ENCODE measurements at places on chromosomes 2 and 18. TPM values are rescaled to one million over a fixed set of nuclear protein-coding genes. Genes with fewer than 3 reads are reported as not detected.

Gene PIEZO2
- total RNA-seq, result not detected

Gene CCDC121
- total RNA-seq, result 0.28 TPM

GRCh38 chr2:237968048-237968862 is 1.4 kb downstream of the UBE2F start:
- H3K4me3 ChIP-seq, result peak overlapping the region; percentile 81
- H3K4me1 ChIP-seq, result peaks cover 53% of the 10 kb centered on the region
- peak; percentile 59 for DNase-seq
- H3K27me3 ChIP-seq, result no peaks in the 10 kb centered on the region

DNA sequence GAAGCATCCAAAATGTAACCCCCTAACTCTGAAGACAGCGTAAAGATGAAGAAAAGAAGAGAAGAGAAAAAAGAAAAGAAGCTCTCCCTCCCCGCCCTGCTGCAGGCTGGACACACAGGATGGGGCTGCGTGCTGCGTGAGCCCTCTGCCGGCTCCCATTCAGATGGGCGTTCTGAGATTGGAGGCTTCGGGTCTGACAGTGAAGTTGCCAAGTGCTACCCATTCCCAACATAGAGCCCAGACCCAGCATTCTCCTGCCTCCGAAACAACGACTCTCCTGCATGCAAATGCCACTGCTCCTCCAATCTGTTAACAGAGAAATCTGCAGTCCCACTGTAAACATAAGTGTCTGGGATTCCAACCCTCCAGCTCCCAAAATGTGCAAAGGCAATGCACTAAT is 234.9 kb downstream of the BCL11A start:
- no peaks in the 10 kb centered on the region for H3K4me1 ChIP-seq
- H3K27ac ChIP-seq, result no peak overlapping the region

- no peak overlapping the region for H3K4me3 ChIP-seq
- H3K36me3 ChIP-seq, result no peaks in the 10 kb centered on the region
- H3K4me1 ChIP-seq, result no peaks in the 10 kb centered on the region
- no peak overlapping the region for H3K27ac ChIP-seq
- DNase-seq, result no peak
These were observed 27.1 kb upstream of the PIEZO2 start for GRCh38 chr18:11176481-11176881.

Gene POTEI
- total RNA-seq, result not detected

- no peaks in the 10 kb centered on the region for H3K36me3 ChIP-seq
- H3K27me3 ChIP-seq, result no peaks in the 10 kb centered on the region
- H3K27ac ChIP-seq, result no peak overlapping the region
These were observed 115.5 kb downstream of the ATL2 start for GRCh38 chr2:38261569-38262068.

Gene CYTIP
- 460 TPM for total RNA-seq

DNA sequence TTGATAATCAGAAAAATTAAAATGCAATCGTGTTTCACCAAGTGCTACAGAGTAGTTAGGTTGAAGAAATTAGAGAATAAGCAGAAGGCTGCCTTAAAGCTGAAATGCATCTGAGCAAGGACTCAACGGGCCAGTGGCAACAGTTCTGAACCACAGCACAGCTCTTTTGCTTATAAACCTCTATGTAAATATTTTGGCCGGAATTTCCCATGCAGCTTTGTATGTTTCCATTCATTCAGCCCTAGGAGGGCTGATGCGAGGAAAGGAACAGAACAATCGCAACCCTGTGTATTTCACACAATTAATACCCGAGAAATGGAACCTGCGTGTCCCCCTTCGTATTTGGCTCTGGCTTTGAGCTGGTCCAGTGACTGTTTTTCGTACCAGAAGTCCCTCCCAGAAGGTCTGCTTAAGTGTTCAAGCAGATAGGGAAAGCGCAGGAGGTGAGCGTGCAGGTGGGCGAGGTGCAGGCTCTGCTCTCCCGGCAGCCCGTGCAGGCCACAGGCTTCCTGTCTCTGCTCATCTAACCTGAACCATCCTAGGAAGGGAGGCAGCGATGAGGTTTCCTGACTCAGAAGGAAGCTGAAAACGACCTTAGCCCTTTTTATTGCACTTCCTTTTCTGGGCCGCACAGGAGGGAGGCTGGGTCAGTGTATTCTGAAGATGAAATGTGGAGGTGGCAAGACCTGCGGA is 67.3 kb downstream of the ASB1 start:
- H3K4me3 ChIP-seq, result peak overlapping the region; percentile 31
- H3K27ac ChIP-seq, result no peak overlapping the region
- H3K4me1 ChIP-seq, result peaks cover 33% of the 10 kb centered on the region
- no peaks in the 10 kb centered on the region for H3K27me3 ChIP-seq
- peak; percentile 18 for DNase-seq

DNA sequence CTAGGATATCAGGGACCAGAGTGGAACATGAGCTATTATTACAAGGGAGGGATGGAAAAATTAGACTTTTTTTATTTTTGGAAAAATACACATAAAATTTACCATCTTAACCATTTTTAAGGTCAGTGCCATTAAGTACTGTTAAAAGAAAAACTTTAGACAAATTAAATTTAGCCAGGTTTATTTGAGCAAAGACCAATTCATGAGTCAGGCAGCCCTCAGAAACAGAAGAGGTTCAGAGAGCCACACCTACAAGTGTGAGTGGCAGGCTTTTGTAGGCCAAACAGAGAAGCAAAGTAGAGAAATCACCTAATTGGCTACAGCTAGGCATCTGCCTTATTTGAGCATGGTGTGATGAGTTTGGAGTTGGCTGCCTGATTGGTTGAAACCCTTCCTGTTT is 301.3 kb upstream of the RAB12 start:
- H3K36me3 ChIP-seq, result no peaks in the 10 kb centered on the region
- no peak overlapping the region for H3K27ac ChIP-seq
- H3K4me1 ChIP-seq, result no peaks in the 10 kb centered on the region
- H3K4me3 ChIP-seq, result no peak overlapping the region
- H3K27me3 ChIP-seq, result no peaks in the 10 kb centered on the region
- no peak for DNase-seq

DNA sequence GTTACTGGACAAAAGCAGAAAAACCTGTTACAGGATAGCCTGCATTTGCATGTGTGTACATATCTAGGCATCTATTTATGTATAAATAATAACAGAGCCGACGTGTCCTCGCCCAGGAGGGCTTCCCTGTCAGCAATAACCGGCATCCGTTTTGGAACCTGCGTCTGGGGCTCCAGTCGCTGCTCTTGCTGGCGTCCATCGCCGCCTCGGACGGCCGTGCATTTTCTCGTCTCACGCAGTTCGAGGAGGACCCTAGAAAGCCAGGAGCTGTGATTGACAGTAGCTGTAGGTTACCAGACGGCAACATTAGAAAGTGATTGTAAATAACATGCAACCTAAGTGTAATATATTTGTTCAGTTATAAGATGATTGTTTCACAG is 132.6 kb downstream of the NFATC1 start:
- H3K4me3 ChIP-seq, result no peak overlapping the region
- no peak overlapping the region for H3K27ac ChIP-seq
- H3K27me3 ChIP-seq, result no peaks in the 10 kb centered on the region

Gene ALK
- total RNA-seq, result not detected

GRCh38 chr2:101153077-101153707 is 2.0 kb upstream of the TBC1D8 start:
- no peak overlapping the region for H3K27ac ChIP-seq
- no peak overlapping the region for H3K4me3 ChIP-seq
- peaks cover 23% of the 10 kb centered on the region for H3K4me1 ChIP-seq
- no peaks in the 10 kb centered on the region for H3K36me3 ChIP-seq
- peaks cover 42% of the 10 kb centered on the region for H3K27me3 ChIP-seq

GRCh38 chr2:240343548-240343947 is 91.9 kb upstream of the GPC1 start:
- H3K4me3 ChIP-seq, result no peak overlapping the region
- peaks cover 5% of the 10 kb centered on the region for H3K27me3 ChIP-seq
- H3K36me3 ChIP-seq, result no peaks in the 10 kb centered on the region
- H3K27ac ChIP-seq, result no peak overlapping the region
- DNase-seq, result no peak
- H3K4me1 ChIP-seq, result no peaks in the 10 kb centered on the region
